ENCODE measurements at places on chromosomes 1 and 21. TPM values are rescaled to one million over a fixed set of nuclear protein-coding genes. Genes with fewer than 3 reads are reported as not detected.

DNA sequence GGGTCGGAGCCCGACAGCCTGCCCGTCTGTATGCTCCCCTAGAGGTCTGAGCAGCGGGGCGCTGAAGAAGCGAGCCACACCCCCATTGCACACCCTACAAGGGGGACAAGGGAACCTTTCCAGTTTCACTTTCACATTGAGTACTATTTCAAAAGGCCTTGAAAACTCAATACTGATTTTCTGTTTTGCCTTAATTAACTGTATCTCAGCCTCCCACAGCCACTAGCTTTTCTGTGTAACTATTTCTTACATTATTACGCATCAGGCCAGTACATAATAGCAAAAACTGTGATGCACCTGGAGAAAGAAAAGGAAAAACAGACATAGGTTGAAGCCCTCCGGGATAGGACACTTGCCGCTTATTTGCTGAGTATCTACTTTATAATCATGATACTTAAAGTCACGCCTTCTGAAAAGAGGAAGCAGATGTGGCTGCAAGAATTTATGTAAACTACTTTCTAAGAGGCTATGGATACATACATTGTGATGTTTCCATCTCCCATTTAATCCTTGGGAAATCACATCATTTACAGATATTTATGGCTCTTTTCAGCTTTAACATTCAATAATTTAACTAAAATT lies 1719.5 kb downstream of the MRPL39 start:
- no peak for DNase-seq

GRCh38 chr1:216215169-216215568 lies 208.1 kb downstream of the USH2A start:
- DNase-seq = no peak

DNA sequence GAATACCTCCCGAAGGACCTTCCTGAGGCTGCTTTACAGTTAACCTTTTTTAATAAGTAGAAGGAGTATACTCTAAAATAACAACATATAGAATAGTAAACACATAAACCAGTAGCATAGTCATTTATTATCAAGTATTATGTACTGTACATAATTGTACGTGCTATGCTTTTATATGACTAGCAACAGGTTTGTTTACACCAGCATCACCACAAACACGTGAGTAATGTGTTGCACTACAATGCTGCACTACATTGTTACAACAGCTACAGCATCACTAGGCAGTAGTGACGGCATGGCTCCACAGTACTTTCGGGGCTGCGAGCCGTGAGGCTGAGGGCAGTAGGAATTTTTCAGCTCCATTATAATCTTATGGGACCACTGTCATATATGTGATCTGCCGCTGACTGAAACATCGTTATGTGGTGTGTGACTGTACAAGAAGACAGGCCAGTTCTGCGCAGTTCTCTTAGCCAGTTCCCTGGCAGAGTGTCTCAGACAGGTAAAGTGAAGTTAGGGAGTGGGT lies 82.8 kb upstream of the LRRC8D start:
- no peak for DNase-seq

- no peak for DNase-seq
These were observed 35.9 kb upstream of the ZNF326 start for GRCh38 chr1:89958851-89959654.

DNA sequence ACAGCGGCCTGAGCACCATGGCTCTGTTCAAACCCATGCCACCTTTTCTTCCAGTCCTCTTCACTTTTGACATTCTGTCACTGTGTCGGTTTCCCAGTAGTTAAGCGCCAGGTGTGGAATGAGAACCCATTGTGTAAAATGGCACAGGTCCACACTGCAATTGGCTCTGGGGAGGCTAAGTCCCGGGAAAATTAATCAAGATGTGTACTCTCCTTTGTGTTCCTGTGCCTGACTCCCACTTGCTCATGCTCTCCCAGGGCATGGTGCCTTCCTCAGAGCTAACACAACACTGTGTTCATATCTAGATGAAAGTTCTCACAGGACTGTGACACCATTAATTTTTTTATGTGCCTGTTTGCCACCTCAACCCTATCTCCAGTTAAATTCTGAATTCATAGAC lies 59.0 kb upstream of the BTG3 start:
- DNase-seq = no peak

- no peak for DNase-seq
These were observed 2.3 kb downstream of the SRM start for GRCh38 chr1:11057477-11057876.

GRCh38 chr1:7401814-7402547 lies 369.1 kb upstream of the VAMP3 start:
- no peak for DNase-seq

DNA sequence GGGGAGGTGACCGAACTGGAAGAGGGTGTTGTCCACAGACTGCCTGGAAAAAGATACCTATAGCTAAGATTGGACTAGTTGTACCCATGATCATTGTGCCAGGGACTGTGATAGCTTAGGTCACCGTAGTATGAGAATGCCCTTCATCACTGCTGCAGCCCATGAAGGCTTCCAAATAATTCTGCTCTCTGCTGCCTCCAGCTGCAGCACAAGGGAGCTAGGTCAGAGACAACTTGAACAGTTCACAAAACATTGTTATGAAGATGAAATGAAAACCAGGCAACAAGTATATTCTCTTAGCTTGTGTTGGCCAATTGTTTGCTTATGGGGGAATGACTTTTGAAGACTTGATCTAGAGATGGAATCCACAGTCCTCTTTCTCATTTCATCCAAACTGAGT lies 246.7 kb downstream of the MRPL39 start:
- DNase-seq = no peak

DNA sequence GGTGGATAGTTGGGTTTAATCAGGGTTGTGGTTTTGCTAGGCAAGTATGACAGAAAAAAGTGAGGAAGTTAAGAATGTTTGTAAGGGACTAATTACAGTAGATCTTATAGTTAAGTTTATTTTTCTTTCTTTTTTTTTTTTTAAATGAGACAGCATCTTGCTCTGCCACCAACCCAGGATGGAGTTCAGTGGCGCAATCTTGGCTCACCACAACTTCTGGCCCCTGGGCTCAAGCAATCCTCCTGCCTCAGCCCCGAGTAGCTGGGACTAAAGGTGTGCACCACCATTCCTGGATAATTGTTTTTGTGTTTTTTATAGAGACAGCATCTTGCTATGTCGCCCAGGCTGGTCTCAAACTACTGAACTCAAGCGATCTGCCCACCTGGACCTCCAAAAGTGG lies 41.7 kb downstream of the EYA3 start:
- DNase-seq = no peak

DNA sequence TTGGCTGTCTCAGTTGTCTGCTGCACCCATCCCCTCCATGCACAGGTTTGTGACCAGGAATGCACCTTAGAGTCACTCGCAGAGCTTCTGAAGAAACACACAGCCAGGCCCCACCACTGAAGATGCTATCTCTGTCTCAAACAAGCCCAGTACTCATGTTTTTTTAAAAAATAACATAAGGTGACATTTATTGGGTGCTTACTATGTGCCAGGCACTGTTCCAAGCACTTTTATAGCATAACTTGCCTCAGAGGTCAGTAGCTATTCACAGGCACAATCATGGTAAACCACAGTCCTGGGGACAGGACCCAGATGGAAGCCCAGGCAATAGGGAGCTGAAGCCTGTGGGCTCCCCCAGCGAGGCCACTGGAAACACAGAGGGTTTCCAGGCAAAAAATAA lies 8.8 kb upstream of the ATP13A2 start:
- no peak for DNase-seq

DNA sequence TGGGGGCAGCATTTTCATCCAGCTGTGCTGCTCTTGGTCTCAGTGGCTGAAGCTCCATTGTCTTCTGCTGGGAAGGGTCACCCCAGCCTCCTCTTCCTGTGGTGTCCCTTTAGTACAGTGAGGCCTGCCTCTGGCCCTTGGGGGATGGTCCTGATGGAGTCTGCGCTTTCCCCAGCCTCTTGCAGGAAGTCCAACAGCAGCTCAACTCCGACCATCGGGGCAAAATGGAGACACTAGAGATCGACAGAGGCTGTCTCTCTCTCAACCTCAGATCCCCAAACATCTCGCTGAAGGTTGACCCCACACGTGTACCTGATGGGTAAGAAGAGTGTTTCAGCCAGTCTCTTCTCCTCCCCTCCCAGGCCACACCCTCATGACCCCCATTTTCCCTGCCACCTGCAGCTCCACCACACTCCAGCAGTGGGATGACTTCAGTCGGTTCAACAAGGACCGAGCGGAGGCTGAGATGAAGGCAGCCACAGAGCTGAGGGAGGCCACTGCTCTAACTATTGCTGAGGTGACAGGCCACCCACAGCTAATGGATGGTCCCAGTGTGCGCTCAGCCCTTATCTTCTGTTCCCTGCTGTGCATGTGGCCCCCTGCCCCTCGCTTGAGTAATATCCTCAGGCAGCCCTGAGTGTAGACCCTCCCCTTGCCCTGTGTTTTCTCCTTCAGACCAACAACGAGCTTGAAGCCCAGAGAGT lies 2.0 kb upstream of the ADPRS start:
- no peak for DNase-seq

DNA sequence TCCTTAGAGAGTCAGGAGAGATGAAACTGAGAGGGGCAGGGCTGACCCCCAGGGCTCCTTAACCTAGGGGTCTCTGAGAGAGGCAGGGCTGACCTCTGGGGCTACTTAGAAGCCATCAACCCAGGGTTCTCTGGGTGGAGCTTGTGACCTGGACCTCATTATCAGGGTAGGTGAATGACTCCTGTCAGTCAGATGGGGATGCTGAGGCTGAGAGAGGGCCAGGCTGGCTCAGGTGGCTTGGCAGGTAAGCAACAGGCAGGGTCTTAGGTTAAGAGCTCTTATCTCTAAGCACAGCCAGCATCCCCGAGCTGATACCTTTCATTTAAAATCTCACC lies 160.9 kb downstream of the PTPRU start:
- no peak for DNase-seq

- no peak for DNase-seq
These were observed 157.8 kb downstream of the SDCCAG8 start for GRCh38 chr1:243413431-243414151.

GRCh38 chr1:30535595-30536325 lies 187.6 kb downstream of the MATN1 start:
- DNase-seq = no peak

DNA sequence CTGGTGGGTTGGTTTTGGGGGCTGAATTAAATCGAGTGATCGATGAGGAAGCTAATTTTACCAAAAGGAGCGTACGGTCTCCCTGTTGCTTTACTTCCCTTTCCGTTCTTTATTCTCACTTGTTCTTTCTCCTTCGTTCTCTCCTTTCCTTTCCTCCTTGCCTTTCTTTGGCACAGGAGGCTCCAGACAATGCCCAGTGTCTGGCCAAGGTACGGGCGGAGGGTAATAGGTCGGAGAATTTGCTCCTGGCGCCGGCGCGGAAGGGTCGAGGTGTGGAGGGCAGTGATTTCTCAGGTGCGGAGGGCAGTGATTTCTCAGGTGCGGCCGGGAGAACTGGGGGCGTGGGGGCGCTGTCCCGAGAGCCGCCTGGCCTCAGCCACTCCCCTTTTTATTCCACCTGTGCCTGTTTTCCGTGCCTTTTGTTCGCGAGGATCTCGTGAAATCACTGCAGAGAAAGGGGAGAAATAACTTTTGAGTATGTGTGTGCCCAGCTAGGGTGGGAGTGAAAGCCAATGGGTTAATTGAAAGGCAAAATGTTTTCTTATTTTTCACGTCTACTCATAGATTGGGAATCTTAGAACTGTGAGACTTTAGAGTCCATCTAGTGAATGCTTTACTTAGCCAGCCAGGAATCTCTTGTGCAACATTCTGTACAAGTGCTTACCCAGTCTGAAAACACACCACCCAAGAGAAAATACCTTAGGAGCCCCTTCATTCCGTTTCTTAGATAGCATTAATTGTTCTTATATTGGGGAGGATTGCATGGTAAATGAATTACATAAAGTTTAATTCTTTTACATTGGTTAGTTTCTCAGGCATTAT lies 1.3 kb downstream of the FNBP1L start:
- DNase-seq = peak; percentile 38

DNA sequence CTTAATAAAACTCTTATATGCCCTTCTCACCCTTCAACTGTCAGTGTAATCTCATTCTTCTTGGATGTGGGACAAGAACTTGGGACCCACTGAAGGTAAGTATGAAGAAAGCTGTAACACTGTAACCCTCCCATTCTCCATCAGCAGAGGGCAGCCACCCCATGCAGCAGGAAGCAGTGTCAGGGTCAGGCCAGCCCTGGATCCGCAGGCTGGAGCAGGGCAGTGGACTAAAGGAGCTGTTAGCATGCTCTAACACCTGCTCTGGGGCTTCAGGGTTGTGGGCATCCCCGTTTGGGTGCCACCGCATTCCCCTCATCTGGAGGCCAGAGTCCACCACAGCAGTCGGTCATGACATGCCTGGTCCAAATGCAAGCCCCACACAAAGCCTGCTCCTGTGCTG lies 156.5 kb downstream of the HIVEP3 start:
- no peak for DNase-seq

DNA sequence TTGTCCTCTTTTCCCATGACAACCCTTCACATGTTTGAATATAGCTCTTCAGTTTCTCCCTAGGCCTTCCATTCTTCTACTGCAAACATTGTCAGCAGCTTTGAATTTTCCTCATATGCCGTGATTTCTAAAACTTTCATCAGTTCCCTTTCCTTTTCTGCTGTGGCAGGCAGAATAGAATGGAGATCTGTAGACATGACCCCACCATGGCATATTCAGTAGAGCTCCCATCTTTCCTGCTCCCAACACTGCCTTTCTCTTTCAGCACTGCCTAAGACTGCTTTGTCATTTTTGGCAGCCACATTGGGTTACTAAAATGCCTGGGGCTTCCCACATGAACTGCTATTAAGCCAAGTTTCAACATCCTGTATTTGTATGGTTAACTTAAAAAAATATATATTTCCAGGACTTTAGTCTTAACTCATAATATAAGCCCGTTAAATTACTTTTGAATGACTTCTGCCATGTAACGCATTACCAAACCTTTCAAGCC lies 60.9 kb downstream of the TBX19 start:
- no peak for DNase-seq

DNA sequence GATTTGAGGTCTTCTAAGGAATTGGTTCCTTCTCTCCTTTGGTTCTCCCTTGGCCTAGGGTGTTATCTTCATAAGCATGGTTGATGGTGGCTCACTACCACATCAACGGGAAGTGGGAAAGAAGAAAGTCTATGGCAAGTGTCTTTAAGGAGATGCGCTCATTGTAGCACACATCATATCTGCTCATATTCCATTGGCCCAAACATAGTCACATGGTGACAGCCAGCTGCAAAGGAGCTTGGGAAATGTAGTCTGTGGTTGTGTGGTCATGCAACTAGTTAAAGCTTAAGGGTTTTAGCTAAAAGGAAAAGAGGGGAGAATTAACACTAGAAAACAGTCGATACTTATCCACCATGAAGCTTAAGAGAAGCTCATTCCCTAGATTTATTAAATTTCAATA lies 11.4 kb upstream of the MRPS6 start:
- DNase-seq = no peak

TNFRSF9 gene
- total RNA-seq = not detected

PRRX1 gene
- 36.5 TPM for total RNA-seq

POGZ gene
- total RNA-seq = 46.1 TPM

BGLAP gene
- 1.1 TPM for total RNA-seq

FOXD2 gene
- total RNA-seq = not detected

DCST2 gene
- 0.37 TPM for total RNA-seq
